Amygdala (tissue), 56 donors: ENCODE measurements at places on chromosomes 13 and 19.

- DNase-seq: no peak
Measured at GRCh38 chr19:33064792-33065550, at the start of gene RHPN2. Gene RHPN2, minus strand, starts transcription at chr19:33064888. Its CDS starts 36 bp downstream, at chr19:33064852.

GRCh38 chr13:98014766-98015165, 61.3 kb downstream of the IPO5 start:
- no peak for DNase-seq

DNA sequence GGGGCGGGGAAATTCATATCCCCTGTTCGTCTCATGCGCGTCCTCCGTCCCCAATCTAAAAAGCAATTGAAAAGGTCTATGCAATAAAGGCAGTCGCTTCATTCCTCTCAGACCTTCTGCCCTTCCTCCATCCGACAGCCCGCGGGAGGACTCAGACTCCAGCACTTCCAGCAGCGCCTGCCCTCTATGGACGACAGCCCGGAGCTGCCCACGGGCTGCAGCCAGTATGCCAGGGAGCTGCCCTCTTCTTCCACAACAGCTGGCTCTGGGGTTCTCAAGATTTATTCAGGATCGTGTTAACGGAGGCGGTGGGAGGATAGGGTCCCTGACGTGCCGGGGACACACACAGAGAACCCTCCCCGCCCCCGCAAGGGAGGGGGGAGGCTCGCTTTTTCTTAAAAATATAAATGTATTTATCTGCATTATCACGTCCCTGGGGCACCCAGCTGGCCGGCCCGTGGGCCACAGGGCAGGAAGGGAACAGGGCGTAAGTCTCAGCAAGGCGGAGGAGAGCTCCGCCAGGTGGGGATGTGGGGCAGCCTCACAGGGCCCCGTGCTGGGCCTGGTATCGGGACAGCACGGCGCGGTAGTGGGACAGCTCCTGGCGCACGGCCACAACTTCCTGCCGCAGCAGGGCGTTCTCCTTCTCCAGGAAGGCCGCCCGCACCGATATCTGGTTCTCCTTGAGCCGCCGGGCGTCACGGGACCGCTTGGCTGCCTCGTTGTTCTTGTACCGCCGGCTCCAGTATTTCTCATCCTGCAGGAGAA, 6.7 kb downstream of the DBP start:
- DNase-seq: peak; percentile 24

DNA sequence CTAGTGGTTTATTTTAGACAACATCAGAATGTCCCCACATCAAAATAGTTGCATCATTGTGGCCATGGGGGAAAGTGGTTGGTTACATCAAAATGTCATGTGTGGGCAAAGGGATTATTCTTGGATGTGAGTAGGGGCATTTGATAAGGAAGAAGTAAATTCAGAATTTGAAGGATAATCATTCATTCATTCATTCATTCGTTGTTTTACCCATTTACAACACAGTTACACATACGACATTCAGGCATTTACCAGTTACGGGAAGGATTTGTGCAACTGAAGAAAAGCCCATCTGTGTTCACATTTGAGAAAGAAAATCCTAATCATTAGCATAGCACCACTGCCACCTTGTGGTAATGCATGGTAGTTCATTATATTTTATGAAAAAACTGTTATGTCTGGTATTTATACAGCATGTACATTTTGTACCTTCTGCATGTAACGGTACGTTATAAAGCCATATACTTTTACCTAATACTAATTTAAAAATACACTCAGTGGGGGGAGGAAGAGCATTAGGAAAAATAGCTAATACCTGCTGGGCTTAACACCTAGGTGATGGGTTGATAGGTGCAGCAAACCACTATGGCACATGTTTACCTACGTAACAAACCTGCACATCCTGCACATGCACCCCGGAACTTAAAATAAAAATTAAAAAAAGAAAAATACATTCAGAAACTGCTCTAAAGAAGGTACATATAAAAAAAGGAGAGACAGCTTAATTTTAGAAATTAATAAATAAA, 62.1 kb downstream of the DGKH start:
- DNase-seq: no peak

DNA sequence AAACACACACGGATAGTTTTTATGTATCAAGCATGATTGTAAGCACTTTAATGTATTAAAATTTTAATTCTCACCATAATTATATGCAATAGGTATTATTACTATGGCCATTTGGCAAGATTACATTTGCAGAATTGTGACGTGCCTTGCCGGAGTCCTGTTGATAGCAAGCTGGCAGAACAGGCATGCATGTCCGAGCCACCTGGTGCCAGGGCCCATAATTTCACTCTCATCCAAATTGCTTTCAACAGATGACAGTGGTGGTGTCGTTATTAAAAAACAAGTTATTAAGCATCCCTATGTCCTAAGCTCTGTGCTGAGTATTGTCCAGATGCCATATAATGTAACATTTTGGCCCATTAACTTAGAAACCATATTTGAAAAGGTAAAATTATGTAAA, 374.3 kb downstream of the FOXO1 start:
- DNase-seq: no peak

GRCh38 chr19:12111176-12111575, 29.0 kb downstream of the ZNF20 start:
- no peak for DNase-seq

GRCh38 chr19:3440082-3440481, 40.2 kb downstream of the SMIM24 start:
- DNase-seq: no peak

DNA sequence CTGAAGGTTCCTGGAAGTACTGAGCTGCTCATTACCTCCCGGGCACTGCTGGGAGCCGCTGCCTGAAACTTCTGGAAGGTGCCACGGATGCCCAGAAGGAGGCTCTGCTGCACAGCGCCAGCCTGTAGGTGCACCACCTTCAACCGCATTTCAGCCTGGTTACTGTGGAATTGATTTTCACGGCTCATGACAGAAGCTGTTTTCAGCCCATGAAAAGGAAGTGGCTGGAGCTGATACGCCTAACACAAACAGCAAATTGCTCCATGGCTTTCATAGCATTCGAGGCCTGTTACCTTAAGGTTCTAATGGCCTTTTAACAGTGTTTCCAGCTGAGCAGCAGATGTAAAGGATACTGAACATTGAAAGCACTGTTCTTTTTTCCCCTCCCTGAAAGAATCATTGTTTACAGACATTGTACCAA, 22.0 kb downstream of the GPC6 start:
- DNase-seq: no peak

DNA sequence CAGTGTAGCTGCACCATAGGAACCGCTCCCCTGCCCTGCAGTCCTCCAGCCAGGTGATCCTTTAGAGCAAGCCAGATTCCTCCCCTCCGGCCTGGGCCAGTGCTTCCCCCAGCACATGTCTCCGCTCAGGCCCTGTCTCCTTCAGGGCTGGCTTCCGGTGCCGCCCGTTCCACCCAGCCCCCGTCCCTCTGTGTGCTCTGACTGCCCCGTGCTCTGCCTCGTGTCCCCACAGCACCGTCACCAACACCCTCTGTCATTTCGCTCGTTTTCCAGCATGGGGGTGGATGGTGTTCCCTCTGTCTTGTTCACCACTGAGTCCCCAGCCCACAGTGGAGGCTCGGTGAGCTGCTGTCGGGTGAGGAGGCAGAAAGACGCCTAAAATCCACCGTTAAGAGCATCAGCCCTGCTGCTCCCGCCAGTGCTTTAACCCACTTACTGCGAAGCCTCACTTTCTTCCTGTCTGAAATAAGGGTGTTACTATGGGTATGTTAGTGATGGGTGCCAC, 54.5 kb downstream of the TSSK6 start:
- peak; percentile 32 for DNase-seq

DNA sequence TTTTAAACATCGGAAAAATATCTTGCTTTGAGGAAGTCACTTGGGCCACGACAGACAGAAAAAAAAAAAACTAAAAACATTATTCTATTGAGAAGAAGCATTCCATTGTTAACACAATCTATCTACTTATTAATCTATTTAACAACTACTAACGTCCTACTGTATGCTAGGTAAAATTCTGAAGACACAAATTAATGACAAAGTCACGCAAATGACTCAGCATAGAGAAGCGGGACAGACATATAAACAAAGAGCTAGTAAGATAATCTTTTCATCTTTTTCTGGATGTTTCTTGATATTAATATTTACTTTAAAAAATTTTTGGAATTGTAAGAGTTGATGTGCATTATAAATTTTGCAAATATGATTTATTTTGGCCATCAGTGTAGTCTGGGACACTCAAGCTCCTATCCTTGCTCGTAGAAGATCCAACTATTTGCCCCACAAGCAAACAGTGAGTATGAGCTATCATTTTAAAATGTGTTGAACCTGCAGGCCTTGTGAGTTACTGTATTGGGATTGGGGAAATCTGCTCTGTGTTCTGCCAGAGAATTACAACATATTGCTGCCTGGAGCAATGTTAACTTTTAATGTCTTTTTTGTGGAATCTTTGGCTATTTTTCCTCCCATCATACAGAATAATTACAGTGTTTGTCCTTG, 109.1 kb downstream of the PCDH9 start:
- DNase-seq: no peak

GRCh38 chr13:42354241-42355091, 82.5 kb downstream of the AKAP11 start:
- DNase-seq: no peak

DNA sequence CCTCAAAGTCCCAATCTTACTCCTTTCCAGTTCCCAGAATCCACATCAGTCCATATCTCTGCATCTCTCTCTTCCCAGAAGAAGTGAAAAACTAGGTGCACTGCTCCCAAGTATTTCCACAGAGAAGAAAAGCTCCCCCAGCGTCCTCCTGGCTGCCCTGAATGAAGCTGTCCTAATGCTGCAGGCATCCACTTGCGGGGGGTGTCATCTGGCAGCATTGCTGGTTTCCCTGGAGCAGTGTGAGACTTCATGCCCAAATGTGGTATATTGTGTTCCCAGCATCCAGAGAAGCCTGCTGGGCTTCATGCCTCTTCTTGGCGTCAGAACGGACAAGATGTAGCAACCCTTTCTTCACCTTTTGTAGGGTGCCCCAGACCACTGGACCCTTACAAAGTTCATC, 32.9 kb upstream of the ARHGEF7 start:
- no peak for DNase-seq

- DNase-seq: no peak
Measured at GRCh38 chr13:39777527-39778061, 122.1 kb downstream of the COG6 start.

- DNase-seq: no peak
Measured at GRCh38 chr13:21579754-21580316, 24.1 kb downstream of the MICU2 start.

DNA sequence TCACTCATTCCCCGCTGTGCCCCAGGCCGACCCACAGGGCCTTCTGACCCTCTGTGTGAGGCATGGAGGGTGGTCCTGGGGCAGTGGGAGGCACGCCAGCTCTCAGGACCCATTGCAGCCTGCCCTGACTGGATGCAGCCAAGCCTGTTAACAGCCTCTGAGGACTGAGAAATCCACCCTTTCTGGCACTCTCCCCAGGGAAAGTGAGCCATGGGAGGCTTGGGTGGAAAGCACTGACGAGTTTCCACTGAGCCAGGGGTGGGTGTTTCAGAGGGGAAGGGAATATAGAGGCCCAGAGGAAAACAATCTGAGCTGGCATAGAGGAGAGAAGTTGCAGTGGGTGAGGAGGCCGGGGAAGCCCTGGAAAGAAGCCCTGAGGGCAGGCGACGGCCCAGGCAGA, 30.6 kb upstream of the SLC7A10 start:
- no peak for DNase-seq

DNA sequence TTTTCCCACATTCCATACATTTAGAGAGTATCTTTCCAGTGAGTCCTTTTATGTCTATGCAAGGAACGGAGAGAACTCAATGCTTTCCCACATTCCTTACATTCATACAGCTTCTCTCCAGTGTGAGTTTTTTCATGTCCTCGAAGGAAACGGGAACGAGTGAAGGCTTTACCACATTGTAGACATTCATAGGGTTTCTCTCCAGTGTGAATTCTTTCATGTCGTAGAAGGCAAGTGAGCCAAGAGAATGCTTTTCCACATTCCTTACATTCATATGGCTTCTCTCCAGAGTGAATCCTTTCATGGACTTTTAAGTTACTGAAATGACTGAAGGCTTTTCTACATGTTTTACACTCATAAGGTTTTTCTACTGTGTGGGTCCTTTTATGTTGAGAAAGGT, 17.1 kb downstream of the ZNF823 start:
- no peak for DNase-seq

- DNase-seq: no peak
Measured at GRCh38 chr13:43116242-43116641, 92.9 kb downstream of the DNAJC15 start.

DNA sequence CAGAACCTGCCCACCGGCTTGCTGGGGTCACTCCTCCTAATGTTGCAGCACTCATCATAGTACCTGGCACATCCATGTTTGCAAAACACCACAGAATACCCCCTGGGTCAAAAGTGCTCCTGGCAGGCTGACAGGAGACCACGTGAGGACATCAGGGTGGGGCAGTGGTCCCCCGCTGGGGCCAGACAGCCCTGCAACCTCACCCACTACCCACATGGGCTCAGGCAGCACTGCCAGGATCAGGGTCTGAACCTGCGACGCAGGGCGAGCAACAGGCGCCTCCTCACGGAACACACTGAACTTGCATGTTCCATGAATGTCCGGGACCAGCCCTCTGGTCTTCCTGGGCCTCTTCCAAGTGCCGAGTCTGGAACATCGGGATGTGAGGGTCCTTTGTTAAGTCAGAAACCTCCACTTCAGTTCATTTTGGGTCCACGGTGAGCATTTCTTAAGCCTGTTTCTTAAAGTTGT, 1.4 kb upstream of the SLC7A9 start:
- no peak for DNase-seq

DNA sequence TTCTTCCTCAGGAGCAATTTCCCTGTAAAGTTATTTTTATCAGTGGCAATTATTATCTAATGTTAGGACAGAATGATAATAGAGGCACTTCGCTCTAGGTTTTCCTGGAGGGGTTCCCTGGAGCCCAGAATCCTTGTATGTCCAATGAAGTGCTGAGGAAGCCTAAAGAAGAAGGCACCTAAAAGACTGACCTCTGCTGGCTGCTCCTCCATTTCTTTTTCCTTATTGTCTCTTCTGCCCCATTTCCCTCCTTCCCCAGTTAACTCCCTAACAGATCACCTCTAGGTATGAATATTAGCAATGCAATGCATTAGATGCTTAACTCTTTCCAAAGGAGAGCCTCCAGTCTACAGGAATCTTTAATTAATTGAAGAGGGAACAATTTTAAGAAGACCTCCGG, 985.4 kb downstream of the DIAPH3 start:
- peak; percentile 1 for DNase-seq

GRCh38 chr13:113742000-113742441, 17.0 kb upstream of the TMEM255B start:
- no peak for DNase-seq

DNA sequence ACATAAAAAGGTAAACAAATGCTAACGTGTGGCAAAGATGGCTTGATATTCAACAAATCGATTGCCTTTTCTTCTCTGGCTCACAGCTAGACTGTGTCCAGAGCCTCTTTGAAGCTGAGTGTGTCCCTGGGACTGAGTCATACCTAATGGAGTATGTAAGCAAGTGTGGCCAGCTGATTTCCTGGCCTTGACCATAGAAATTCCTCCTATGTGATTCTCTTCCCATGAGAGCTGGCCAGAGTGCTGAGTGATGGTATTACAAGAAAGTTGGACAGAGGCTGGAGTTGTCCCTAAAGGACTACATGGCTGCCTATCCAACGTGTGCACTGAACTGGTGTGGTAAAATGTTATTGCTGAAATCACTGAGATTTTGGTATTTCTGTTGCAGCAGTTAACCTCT, 320.1 kb upstream of the SLC10A2 start:
- no peak for DNase-seq
